NCI-H510A treated with DMSO at 0.1 percent for 48 hours (cell line): ENCODE measurements at places on chromosomes 16 and 17.

GRCh38 chr16:87729266-87729954, 36.4 kb downstream of the KLHDC4 start:
- no peak for DNase-seq

DNA sequence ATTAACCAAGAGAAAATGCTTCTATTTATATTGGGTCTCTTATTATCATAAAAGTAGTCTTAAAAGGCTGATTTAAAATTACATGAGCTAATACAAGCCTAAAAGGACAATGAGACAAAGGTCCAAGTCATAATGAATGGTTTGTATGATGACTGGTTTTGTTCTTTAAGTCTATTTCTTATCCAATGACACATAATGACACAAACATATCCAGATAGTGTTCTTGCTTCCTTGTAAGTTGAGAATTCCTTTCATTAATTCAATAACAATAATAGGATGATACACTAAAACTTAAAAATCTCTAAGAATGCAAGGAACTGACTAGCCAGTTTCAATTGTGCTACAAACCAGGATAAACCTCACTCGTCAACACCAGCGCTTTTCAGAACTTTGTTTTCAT, 244.1 kb downstream of the CEP112 start:
- DNase-seq: no peak

- DNase-seq: no peak
Observed at GRCh38 chr17:17182598-17183136, 23.5 kb downstream of the PLD6 start.

- no peak for DNase-seq
Observed at GRCh38 chr17:11578998-11579397, 19.3 kb upstream of the DNAH9 start.

DNA sequence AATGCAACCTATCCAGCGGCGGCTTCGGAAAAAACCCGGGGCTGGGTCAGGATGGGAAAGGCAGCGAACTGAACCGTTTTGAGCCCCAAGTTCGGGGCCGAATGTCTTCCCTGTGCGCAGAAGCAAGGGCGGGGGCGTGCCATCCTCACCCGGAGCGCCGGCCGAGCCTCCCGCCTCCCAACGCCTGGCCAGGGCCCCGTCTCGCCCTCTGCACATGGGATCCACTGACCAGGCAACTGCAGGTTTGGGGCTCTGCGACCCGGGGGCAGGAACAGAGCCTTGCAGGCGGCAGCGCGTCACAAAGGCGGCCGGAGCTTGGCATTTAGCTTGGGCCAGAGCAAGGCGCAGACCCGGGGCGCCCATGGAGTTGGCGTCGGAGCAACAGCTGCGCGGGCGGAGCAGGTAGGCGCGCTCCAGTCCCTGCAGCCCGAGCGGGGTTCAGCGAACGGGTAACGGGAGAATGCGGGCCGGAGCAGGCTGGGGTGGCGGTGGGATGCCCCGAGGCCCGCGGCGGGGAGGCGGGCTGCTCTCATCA, at the start of gene FBXO39:
Gene FBXO39, plus strand, starts transcription at position 345 of the 535 bp plus-strand sequence. CDS start 3,654 bp downstream, outside the sequence.
- DNase-seq: no peak

GRCh38 chr17:38507436-38507835, 79.2 kb downstream of the ARHGAP23 start:
- no peak for DNase-seq

DNA sequence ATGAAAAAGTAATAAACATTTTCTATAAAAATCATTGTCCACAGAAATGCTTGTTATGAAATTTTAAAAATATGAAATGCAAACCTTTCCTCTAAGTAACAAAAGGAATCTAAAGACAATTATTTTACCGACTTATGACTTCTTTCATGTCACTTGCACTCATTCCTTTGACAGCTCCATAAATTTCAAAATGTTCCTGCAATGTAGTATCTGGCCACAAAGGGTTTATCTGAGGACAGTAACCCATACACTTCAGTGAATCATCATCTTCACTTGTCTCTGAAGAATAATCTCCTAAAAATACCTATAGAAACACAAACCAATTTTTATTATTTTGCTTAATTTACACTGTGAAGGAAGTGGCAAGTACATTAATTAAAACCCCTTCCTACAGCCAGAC, 25.6 kb upstream of the ABCA10 start:
- DNase-seq: no peak

DNA sequence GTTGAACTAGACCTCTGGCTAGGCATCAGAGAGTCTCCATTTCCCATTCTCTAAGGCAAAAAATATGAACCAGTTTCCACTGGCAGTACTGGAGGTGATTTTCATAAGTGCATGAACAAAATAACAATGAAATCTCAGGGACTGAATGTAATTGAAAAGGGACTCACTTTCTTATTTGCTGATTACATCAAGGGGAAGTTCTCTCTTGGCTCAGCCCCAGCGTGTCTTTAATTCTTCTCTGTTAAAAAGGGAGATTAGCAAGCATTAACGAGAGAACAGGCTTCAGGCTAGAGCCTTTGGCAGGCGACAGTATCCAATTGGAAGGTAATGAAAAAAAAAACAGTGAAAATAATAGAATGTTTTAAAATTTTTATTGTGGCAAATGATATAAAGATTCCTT, 34.0 kb upstream of the ADAMTS18 start:
- no peak for DNase-seq

DNA sequence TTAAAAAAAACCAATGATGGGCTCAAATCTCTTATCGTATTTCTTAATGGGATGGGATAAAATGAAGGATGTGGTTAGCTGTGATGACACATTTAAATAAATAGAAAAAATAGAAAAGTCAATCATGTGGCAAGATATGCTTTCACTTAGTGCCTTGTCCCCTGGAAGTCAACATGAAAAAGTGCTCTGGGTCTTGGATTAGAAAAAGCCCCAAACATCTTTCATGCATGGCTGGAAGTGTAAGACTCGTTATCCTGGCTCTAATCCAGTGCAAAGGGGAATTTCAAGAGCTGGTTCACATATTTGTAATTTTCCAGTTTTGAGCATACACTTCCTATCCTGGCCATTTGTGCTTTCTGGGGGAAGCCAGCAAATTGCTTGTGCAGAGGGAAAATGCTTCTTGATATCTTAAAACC, 160.9 kb downstream of the MAP2K6 start:
- DNase-seq: peak; percentile 47

DNA sequence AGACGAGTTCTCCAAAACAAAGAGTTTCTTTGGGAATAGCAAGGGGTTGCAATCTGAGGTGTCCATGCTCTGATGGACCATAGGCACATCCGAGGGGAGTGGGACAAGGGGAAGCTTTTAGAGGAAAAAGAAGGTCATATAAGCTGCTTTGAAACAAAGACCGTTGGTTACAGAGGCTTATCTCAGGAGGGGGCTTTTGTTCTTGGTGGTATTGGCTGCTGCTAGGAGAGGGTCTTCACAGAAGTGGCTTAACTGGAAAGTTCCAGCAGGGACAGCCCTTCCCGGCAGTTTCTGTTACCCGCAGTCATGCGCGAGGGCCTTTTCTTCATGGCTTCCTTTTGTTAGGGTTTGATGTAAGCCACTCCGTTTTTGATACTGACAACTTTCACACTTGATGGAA, 76.0 kb downstream of the RAP1GAP2 start:
- no peak for DNase-seq

DNA sequence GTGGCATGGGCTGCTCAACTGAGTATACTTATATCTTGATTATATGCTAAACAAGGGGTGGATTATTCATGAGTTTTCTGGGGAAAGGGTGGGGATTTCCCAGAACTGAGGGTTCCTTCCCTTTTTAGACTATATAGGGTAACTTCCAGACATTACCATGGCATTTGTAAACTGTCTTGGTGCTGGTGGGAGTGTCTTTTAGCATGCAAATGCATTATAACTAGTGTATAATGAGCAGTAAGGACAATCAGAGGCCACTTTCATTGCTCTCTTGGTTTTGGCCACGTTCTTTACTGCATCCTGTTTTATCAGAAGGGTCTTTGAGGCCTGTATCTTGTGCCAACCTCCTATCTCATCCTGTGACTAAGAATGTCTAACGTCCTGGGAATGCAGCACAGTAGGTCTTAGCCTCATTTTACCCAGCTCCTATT, 12.0 kb downstream of the PRR11 start:
- DNase-seq: no peak

DNA sequence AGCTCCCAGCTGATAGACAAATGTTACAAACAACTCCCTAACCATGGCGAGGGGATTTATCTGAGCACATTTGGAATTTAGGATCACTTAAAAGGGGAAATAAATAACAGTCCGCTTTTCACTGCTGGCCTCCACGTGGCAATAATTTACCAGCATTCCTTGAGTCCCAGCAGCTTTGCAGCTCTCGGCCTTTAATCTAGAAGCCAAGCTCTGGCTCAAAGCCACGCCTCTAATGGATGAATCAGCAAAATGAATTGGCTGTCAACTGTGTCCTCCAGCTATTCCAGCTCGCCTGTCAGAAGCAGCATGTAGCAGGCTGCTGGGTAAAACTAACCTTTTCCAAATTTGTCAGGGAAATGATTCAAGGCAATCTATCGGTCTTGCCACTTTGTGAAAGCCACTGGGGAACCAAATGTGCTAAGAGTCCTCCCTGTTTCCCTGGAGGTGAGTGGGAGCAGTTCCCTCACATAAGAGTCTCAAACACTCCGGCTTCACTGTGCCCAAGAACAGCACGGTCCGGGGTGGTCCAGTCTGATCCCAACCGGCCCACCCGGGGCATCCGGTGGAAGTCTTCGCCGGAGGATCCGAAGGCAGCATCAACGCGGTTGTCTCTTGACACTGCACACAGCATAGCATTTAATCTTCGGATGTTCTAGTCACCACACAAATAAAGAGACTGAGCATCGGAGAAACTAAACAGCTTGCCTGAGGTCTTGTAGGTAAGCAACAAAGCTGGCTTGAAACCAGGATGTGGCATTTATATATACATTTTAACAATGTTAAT, 143.3 kb downstream of the PARN start:
- DNase-seq: peak; percentile 54

DNA sequence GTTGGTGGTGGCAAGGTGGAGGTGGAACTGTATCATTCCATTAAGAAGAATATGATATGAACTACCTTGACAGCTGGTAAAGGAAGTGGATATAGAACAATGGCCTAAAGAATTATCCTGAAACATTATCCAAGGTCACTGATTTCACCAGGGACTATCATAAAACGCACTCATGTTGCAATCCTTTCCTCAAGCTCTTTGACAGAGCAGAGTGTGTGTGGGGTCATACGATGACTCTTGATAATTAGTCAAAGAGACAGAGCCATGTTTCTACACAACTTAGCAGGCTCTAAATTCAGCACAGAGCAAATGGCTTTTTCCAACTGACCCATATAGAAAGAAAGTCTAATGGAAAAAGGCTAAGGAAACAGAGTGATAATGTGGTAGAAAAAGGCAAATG, 126.4 kb upstream of the ANKFN1 start:
- no peak for DNase-seq

DNA sequence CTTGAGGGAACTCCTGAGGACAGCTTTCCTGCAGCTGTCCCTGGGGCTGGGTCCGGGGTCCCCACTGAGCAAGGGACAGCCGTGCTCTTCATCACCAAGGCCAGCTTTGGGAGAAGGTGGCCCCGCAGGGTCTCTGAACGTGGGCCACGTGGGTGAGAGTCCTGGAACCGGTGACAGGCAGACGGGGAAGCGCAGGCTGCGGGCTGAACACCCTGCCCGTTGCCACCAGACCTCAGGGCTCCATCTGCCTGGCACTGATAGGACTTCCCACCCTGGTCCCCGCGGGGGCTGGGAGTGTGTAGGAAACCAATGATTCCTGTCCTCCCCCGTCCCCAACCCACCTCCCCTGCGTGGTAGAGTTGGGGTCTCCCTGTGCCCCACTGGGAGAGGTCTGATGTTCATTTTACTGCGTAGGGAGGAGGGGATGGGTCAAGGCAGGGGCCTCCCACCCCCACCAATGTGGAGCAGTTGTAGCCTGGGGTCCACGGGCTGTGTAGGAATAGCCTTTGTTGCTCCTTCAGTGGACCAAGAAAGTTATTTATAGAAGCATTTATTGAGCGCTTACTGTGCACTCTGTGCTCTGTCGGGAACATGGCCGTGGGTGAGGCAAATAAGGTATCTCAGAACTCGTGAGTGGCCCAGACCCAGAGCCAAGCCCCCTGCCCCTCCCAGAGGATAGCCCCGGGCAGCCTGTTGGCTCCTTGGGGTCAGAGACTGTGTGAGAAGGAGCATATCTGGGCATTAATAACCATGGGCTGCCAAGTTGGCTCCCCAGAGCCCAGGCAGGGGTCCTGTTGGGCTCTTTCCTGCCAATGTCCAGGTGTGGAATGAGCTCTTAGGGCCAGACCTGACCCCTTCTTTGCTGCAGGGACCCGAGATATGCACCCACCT, 1.3 kb downstream of the ADGRG1 start:
- DNase-seq: no peak

DNA sequence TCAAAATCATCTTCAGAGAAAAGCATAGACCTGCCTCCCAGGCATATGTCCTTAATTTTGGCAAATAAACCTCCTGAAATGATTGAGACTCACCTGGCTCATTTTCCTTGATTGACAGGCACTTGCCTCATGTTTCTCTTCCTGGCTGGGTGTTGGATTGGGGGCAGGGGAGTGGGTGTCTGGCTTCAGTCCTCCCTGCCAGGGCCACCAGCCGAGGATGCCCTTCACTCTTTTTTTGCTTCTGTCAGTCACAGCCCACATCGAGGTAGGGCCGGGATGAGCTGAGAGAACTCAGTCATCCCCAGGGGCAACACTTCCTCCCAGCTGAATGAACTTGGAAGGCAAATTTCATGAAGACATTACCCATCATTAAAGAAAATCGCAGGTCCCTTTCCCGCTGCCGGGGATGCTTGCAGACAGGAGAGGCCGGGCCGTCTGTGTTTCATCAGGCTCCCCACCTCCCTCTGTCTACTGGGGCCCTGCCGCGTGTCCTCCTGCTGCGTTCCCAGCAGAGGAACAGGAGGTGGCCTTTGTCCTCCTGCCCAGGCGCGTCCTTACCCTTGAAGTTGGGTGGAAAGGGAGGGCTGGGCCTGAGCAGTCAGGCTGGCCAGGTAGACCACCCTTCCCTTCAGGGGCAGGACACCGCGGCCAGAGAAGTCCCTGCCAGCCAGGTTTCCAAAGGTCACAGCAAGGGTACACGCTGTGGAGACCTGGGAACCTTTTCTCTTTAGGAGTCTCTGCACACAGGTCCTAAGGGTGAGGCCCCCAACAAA, 11.2 kb upstream of the DNAH17 start:
- DNase-seq: no peak

DNA sequence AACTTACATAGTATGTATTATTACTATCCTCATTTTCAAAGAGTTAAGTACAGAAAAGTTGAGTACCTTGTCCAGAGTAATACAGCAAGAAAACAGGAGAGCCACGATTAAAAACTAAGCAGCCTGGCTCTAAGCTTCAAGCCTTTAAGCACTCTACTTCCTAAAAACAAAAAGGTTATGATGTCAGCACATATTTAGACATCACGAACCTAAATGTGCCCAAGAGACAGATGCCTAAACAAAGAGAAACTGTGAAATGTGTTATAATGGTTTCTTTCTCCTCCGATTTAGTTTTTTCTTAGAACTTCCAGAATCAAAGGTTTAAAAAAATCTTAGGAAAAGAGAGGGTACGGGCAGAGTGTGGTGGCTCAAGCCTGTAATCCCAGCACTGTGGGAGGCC, 151.0 kb downstream of the VPS53 start:
- no peak for DNase-seq

GRCh38 chr17:27315322-27315721, 21.4 kb downstream of the WSB1 start:
- DNase-seq: peak; percentile 78

GRCh38 chr16:49048557-49048956, 233.1 kb downstream of the CBLN1 start:
- DNase-seq: no peak
